ENCODE measurements at places on chromosomes 5 and 9. TPM values are rescaled to one million over a fixed set of nuclear protein-coding genes. Genes with fewer than 3 reads are reported as not detected.

DNA sequence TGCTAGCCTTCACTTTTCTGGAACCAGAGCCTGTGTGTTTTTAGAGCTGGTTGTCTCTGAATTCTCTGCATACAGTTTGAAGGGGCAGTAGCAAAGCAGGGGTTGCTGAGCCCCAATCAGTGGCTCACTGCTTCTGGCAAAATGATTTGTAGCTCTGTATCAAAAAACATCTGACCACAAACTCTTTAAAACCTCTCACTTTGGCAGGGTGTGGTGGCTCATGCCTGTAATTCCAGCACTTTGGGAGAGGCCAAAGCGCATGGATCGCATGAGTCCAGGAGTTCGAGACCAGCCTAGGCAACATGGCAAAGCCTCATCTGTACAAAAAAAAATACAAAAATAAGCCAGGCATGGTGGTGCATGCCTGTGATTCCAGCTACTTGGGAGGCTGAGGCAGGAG lies 28.3 kb upstream of the APC start:
- no peak overlapping the region for H3K4me3 ChIP-seq
- peaks cover 6% of the 10 kb centered on the region for H3K36me3 ChIP-seq
- peaks cover 51% of the 10 kb centered on the region for H3K4me1 ChIP-seq
- no peak overlapping the region for H3K27ac ChIP-seq

- peaks cover 2% of the 10 kb centered on the region for H3K36me3 ChIP-seq
- no peaks in the 10 kb centered on the region for H3K27me3 ChIP-seq
- peaks cover 9% of the 10 kb centered on the region for H3K4me1 ChIP-seq
- no peak overlapping the region for H3K27ac ChIP-seq
- DNase-seq = no peak
- no peak overlapping the region for H3K4me3 ChIP-seq
These were observed 43.5 kb upstream of the RASGRF2 start for GRCh38 chr5:80916676-80917075.

DNA sequence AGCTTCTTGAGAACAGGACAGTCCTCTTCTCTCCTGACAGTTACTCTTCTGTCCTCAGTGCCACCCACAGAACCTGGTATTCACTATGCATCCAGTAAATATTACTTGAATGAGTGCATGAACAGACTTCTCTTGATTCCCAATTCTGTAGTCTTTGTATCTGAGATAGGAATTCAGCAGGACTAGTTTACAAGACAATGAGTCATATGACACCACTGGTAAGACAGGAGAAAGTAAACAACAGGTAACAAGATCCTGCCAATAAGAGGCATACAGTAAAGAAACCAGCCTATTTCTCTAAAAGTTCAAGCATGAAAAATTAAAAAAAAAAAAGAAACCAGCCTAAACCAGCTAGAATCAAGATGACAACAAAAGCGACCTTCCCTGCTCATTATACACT lies 6.2 kb downstream of the ZNF883 start:
- H3K27me3 ChIP-seq = peaks cover 4% of the 10 kb centered on the region
- no peak overlapping the region for H3K27ac ChIP-seq
- no peak for DNase-seq
- H3K4me1 ChIP-seq = no peaks in the 10 kb centered on the region
- peaks cover 2% of the 10 kb centered on the region for H3K36me3 ChIP-seq
- H3K4me3 ChIP-seq = no peak overlapping the region

Gene INVS
- 7.3 TPM for total RNA-seq

Gene HNRNPH1
- total RNA-seq = 708 TPM

Gene CDH6
- total RNA-seq = not detected

- no peak overlapping the region for H3K27ac ChIP-seq
- H3K4me3 ChIP-seq = no peak overlapping the region
- DNase-seq = no peak
- peaks cover 43% of the 10 kb centered on the region for H3K4me1 ChIP-seq
- no peaks in the 10 kb centered on the region for H3K27me3 ChIP-seq
- H3K36me3 ChIP-seq = peaks cover 29% of the 10 kb centered on the region
These were observed 3.5 kb downstream of the TRAF2 start for GRCh38 chr9:136889858-136890257.
